ENCODE measurements at places on chromosomes 3 and 15.

- DNase-seq = no peak
These were observed 11.9 kb upstream of the PDIA5 start for GRCh38 chr3:123054931-123055330.

DNA sequence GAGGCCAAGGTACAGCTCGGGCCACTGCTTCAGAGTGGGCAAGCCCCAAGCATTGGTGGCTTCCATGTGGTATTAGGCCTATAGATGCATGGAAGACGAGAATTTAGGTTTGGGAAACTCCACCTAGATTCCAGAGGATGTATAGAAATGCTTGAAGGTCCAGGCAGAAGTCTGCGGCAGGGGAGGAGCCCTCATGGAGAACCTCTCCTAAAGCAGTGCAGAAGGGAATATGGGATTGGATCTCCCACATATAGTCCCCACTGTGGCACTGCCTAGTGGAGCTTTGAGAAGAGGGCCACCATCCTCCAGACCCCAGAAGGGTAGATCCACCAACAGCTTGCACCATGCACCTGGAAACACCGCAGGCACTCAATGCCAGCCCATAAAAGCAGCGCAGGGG lies 48.1 kb upstream of the XXYLT1 start:
- no peak for DNase-seq

- no peak for DNase-seq
These were observed 22.9 kb upstream of the TRA2B start for GRCh38 chr3:185960522-185961288.

DNA sequence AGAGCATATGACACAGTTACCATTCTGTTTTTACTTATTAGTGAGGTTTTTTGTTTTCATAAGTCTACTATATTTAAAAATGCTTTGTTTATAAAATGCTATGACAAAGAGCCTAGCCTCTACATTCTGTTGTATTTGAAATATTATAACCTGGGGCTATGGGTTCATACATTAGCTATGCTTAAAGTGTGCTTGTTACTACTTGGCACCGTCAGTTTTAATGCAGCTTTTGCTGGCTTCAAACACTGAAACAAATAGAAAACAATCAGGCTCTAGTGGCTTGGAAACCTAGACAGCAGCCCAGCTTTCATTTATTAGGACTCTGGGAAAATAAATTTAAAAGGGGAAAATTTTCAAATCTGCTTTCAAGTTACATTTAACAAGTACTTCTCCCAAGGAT lies 635.9 kb downstream of the CADM2 start:
- DNase-seq = no peak

GRCh38 chr3:179840985-179841384 lies 188.1 kb downstream of the USP13 start:
- DNase-seq = no peak

DNA sequence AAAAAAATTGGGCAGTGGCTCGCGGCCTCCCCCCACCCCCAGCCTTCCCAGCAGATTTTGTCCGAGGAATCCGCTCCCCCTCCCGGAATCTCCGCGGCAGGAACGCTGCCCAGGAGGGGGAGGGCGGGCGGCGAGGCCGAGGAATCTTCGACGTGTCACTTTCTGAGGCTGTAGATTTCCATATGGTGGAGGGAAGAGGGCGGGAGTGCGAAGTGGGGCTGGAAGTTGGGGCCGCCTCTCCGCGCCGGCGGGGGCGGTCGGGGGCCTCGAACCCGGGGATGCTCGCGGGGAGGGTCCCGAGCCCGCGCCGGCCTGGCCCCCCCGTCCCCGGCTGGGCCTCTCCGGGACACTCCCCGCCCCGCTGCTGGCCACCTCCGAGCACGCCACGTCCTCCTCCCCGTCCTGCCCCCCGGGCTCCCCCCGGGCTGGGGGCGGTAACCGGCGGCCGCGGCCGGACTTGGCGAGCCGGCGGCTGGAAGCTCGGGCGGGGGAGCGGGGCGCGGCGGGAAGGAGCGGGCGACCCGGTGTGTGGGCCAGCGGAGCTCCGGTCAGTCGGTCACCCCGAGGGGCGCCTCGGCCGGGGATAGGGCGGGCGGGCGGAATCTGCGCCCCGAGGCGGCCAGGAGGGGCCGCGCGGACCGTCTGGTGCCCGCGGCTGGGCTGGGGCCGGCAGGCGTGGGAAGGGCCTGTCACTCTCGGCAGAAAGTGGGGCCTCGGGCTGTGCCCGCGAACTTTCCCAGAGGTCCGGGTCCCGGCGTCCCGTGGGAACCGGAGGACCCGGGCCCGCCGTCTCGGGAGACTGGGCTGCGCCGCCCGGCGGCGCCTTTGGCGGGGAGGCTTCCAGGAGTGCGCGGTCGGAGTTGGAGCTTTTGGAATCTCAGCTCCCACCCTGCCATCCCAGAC lies 951 bp downstream of the FNDC3B start:
- peak; percentile 19 for DNase-seq

GRCh38 chr15:77507143-77507897 lies 86.6 kb downstream of the HMG20A start:
- DNase-seq = no peak
